SJCRH30 (cell line): ENCODE measurements at places on chromosomes 16 and 17.

DNA sequence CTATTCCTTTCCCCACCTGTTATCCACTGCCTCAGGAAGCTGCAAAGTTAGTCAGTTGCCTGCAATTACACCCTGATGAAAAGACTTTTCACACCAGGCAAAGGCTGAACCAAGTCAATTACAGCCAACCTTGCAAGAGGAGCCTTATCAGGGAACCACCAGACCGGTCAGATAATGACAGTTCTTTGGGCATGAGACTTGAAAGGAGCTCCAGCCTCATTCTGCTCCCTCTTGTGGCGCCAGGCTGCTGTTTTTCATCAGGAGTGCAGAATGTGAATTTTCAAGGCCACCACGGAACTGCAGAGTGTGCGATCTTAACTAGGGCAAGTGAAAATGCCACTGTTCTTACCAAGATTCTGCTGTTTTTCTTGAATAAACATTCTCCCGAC is 22.5 kb downstream of the DNAI2 start:
- DNase-seq = peak; percentile 80

DNA sequence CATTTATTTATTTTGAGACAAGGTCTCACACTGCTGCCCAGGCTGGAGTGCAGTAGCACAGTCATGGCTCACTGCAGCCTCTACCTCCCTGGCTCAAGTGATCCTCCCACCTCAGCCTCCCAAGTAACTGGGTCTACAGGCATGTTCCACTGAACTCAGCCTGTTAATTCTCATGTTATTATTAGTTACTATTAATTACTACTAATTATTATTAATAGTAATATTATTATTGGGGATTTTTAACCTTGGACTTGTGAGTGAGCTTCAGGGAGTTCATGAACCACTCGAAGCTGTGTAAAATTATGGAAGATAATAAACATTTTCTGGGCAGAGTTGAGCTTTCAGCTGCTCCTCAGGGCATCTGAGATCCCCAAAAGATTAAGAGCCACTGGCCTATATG is 4.6 kb upstream of the STAC2 start:
- DNase-seq = no peak

DNA sequence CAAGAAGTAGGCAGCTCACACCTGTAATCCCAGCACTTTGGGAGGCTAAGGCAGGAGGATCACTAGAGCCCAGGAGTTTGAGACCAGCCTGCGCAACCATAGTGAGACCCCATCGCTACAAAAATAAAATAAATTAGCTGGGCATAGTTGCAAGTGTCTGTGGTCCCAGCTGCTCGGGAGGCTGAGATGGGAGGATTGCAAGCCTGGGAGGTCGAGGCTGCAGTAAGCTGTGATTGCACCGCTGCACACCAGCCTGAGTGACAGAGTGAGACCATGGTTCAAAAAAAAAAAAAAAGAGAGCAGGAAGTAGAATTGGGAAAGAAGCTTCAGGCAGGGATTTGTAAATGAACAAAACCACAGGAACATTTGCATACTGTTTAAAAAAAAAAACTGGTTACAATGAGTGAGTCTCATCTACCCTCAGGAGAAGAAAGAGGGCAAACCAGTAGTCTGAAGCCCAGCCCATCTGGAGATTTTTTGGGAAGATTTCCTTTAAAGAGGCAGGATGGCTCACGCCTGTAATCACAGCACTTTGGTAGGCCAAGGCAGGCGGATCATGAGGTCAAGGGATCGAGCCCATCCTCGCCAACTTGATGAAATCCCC is 7.9 kb downstream of the MPV17L start:
- DNase-seq = no peak

DNA sequence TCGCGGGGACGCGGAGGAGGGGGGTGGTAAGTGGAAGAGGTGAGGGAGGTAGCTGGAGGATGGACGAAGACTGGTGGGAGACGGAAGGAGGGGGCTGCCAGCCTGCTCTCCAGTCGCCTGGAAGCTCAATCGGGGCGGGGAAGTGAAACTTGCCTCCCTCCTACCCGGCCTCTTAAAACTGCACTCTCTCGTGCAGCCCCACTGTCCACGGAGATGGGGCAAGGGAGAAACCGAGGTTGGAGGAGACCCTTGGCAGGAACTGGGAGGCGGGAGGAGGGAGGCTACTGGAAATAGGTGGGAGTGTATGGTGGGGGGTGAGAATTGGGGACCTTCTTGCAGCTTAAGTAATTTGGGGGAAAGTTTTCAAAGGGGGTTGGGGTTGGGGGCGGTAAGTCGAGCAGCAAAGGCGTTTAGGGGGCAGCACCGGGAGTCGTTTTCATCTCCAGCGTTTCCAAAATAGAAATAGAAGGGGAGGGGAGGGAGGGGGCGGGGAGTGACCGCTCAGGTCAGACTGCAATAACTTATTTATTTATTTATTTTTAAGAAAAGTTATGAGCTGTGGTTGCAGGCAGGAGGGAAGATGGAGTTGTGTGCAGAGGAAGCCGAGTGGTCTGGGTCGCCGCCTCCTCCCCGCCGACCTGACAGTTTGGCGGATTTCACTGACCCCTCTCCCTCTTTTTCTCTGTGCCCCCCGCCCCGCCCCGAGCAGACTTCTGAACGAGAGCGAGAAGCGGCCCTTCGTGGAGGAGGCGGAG is 1.4 kb downstream of the SOX9 start:
- no peak for DNase-seq

DNA sequence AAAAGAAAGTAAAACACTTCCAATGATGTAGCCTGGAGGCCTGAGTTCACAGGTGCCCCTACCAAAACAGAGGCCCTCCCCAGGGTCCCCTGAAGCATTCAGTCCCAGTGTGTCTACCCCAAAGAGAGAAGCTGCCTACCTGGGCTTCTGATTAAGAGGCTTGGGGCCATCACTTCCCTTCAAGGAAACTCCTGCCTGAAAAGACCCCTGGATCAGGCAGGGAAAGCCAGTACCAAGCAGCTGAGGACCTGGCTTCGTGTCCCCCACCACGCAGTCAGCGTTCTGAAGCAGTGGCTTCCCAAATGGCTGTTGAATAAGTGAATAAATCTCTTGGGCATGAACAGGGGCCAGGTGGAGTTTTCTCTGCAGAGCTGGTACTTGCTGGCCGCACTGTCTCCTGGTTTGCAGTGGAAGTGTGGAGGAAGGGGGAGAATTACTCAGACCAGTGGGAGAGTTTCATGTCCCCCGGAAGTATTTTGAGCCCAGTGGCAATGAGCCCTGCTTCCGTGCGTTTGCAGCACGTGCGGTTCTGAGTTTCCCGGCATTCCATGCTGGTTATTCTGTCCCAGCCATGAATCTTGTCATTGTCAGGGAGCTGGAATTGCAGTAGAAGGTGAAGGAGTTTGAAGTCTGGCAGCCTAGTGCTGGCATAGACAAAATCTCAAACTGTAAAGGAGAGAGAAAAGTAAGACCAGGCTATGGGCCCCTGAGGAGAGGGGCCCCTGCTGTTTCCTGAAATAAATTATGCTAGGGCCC is 27.0 kb downstream of the RMI2 start:
- no peak for DNase-seq

DNA sequence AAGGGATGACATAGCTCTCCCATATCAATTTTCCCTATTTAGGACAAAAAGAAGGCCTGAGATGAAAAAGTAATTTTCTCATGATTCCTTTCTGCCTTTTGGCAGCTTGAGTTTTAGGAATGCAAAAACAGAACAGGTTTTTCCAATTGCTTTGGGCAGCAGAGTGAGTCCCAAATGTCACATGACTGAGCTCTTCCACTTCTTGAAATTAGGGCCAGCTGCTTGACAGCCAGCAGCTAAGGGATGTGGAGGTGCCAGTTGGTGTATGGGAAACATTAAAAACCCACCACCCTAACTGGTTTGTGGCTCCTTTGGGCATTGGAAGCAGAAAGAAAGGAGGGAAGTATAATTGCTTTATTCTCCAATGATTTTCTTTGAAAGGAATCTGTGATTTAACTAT is 133.8 kb upstream of the FAM20A start:
- DNase-seq = no peak

GRCh38 chr17:81593105-81593871 is 41.1 kb upstream of the FAAP100 start:
- DNase-seq = no peak

- no peak for DNase-seq
These were observed 10.3 kb downstream of the ATXN1L start for GRCh38 chr16:71855937-71856662.

DNA sequence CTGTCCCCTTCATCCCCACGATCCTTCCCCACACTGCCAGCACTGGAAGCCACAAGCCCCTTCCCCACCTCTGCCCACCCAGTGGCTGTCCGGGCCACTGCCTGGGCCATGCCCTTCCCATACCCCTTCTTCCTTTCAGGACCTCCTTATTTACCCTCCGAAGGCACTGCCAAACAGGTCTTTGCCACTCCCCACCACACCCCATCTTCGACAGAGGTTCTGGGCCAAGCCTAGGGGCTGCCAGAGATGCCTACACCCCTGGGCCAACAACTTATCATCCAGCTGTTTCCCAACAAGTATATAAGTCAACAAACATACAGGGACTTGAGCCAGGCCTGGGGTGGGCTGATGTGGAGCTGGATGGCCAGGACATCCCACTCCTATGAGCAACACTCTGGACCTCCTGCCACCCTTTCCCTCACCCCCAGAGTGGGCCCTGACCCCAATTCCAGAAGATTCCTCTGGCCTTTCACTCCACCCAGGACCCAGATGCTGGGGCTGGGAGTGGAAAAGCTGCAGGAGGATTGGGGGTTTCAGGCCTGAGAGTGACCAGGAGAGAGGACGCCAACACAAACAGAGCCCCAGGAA is 1.5 kb upstream of the PPP1R1B start:
- DNase-seq = no peak

- DNase-seq = no peak
These were observed 5.6 kb upstream of the PGS1 start for GRCh38 chr17:78372841-78373240.

DNA sequence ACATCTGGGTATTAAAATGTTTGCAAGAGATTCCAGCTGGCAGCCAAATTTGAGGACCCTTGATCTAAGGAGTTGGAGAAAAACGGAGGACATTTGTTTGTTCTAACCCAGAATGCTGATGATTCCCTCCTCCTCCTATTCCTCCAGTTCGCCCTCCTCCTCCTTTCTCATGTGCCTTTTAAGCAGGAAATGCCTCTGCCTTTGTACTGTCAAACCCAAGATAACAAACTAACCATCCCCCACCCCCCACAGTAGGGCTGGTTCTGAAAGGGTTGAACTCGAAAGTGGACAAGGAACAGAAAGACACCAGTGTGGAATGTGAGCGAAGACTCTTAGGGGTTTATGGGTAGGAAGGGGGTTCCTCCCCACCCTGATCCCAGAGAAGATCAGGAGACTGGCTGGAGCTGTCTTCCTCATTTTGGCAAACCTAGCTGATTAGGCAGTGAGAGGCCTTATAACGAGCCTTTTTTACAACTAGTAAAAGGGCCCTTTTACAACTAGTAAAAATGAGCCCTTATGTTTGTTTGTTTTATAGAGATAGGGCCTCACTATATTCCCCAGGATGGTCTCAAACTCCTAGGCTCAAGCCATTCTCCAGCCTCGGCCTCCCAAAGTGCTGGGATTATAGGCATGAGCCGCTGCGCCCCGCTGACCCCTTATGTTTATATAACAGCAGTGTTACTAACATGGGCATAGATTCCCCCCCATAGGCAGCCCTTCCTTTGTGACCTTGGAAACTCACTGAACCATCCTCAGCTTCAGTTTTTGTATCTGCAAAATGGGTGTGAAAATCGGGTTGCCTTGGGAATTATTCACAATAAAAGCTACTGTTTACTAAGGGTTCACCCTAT is 975 bp downstream of the CHD9 start:
- DNase-seq = peak; percentile 30

- no peak for DNase-seq
These were observed 22.6 kb downstream of the LGALS3BP start for GRCh38 chr17:78957128-78957527.

GRCh38 chr17:47806913-47807255 is 14.7 kb downstream of the OSBPL7 start:
- no peak for DNase-seq

- DNase-seq = no peak
These were observed 25.4 kb downstream of the RANBP10 start for GRCh38 chr16:67780847-67781564.

DNA sequence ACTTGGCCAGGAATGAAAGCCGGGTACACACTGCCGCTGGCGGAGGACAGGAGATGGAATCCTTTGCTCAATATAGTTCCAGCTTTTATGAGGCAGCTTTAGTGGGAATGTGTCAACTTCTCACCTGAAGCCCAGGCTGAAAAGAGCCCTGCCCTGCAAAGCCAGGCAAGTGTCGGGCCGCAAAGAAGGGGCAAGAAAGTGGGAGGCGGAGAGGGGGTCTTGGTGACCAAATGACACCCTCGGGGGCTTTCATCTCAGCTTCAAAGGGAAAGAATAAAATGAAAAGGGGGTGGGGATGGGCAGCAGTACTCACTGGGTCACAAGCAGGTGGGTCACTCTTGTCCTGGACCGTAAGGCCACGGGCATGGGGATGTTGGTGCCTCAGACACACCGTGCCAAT is 62.9 kb downstream of the C16orf95 start:
- DNase-seq = no peak

- DNase-seq = no peak
These were observed 265.9 kb downstream of the SLC39A11 start for GRCh38 chr17:72826602-72827001.

DNA sequence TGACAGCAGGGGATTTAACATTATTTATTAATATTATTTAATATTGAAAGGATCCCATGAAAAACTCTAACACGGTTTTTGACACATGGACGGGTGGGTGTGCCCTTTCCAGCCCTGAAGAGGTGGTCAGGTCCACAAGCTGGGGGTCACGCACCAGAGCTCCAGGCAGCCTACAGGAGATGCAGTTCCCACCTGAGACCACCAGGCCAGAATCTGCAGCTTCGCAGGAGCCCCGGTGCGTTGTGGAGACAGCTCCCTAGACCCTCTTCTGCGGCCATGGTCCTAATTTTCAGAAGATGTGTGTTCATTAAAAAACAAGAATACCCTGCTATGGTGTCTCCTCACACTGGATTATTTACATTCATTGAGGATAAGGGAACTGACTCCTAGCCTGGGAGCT is 331.1 kb downstream of the C16orf95 start:
- no peak for DNase-seq

DNA sequence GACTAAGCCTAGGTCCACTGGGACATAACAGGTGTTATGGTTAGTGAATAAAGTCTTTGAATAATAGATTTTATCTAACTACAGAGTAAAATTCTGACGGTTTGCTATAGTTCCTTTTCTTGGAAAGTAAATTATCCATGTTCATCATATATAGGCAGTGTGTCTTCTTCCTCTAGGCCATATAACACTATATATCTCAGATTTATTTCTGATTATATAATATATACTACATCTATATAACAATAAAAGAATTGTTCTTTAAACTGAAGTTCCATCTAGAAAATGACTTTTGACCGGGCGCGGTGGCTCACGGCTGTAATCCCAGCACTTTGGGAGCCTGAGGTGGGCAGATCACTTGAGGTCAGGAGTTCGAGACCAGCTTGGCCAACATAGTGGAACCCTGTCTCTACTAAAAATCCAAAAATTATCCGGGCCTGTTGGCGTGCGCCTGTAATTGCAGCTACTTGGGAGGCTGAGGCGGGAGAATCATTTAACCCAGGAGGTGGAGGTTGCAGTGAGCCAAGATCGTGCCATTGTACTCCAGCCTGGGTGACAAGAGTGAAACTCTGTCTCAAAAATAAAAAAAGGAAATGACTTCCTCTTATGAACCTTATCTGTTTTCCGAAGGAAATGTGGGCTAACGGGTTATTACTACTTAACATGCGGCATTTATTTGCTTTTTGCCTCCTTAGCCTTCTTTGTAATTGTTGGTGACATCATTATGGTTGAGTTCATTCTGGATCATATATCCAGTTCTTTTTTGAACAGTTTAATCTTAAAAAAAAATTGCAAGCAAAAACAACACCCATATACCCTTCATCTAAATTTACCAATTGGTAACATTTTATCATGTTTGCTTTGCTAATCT is 29.2 kb downstream of the NOL11 start:
- DNase-seq = no peak

- DNase-seq = no peak
These were observed 294.5 kb downstream of the FOXL1 start for GRCh38 chr16:86872833-86873232.
